ENCODE measurements at places on chromosomes 1 and 21. TPM values are rescaled to one million over a fixed set of nuclear protein-coding genes. Genes with fewer than 3 reads are reported as not detected.

Gene VPS13D
- 12.0 TPM for polyA plus RNA-seq

Gene LPAR3
- 1.4 TPM for polyA plus RNA-seq

Gene CHI3L2
- not detected for polyA plus RNA-seq

Gene NBPF1
- 42.8 TPM for polyA plus RNA-seq

Gene TEDDM1
- polyA plus RNA-seq: not detected

Gene ZNF695
- under 0.01 TPM for polyA plus RNA-seq

Gene CELA3A
- 6.0 TPM for polyA plus RNA-seq

Gene ACTL8
- not detected for polyA plus RNA-seq

Gene LCE6A
- 2.4 TPM for polyA plus RNA-seq

Gene MAPKAPK2
- polyA plus RNA-seq: 39.3 TPM

Gene CRABP2
- not detected for polyA plus RNA-seq

Gene AVPR1B
- not detected for polyA plus RNA-seq

Gene CFAP141
- polyA plus RNA-seq: not detected

Gene CELA2A
- polyA plus RNA-seq: not detected

Gene INAVA
- polyA plus RNA-seq: 138 TPM

Gene MAGI3
- polyA plus RNA-seq: 11.4 TPM

Gene NTRK1
- 0.42 TPM for polyA plus RNA-seq

Gene PIGV
- polyA plus RNA-seq: 5.1 TPM

Gene TCEA3
- polyA plus RNA-seq: 162 TPM

Gene S100A1
- polyA plus RNA-seq: 4.4 TPM

Gene GSTM2
- 12.6 TPM for polyA plus RNA-seq

Gene OR10J1
- not detected for polyA plus RNA-seq

Gene PRAMEF6
- not detected for polyA plus RNA-seq

Data from sigmoid colon (tissue), 7 donors.